ENCODE measurements at places on chromosomes 6 and 20.

DNA sequence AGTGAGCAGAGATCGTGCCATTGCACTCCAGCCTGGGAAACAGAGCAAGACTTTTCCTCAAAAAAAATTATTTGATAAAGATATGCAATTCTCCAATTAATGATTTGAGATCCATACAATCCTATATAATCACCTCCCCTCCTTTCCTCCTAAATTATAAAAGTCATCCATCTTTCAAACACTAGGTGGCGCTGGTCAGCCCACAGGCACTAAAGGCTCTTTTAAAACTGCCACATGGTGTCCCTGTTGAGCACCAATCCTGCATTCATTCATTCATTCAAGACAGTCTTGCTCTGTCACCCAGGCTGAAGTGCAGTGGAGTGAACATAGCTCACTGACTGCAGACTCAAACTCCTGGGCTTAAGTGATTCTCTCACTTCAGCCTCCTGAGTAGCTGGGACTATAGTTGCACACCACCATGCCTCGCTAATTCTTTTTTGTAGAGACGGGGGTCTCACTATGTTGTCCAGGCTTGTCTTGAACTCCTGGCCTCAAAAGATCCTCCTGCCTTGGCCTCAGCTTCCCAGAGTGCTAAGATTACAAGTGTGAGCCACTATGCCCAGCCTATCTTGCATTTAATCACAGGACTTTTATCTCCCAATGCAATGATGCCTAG, 58.7 kb upstream of the SLC2A12 start:
- DNase-seq: no peak

- DNase-seq: no peak
These were observed 123.0 kb downstream of the FARS2 start for GRCh38 chr6:5384276-5384675.

GRCh38 chr20:51542033-51542570, 417 bp downstream of the NFATC2 start:
- DNase-seq: no peak

DNA sequence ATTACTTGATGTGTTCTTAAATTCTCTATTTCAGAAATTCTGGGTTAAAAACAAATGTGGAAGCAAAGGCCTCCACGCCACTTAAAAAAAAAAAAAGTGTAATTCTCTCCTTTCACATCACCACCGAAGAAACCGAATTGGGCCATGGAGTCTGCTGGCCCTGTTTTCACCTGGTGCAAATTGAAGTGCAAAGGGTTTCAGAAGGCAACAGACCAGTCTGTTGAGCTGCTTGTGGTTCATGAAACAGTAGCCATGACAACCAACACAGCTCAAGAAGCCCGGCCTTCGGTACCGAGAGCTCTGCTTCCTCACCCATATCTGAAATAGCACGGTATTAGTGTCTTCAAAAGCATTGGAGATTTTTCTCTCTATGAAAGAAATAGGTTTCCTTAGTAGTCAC, 63.1 kb downstream of the GMPR start:
- DNase-seq: no peak

DNA sequence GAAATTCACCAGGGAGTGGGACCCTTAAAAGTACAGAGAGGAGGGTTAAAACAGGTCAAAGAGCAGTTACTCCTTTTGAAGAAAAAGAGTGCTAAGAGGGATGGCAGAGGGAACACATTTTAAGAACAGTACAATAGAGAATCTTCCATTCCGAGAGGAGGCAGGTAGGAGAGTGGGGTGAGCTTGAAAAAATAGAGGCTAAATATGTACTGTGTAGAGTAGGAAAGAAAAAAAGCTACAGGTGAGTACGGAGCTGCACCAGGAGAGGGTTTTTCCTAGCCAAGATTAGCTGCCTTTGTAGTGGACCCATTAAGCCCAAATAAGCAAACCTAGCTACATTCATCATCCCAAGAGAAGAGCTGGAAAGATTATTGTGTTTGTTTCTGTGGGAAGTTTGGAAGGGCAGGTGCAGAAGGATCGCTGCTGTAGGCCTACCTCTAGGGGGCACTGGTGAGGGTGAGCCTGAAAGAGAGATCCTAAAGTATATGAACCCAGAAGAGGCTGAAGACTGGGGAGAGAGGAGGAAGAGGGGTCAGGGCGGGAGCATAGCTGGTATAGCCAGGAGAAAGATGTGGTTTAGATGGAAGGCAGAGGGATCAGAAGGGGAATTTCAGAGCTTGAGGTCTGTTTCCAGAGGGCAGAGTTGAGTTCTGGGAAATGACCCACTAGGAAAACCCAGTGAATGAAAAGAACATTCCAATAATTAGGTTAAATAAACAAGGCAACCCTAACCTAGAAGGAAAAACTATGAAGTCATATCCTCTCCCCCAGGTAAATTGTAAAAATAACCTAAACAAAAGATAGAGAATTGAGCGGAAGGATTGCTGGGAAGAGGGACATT, 50.2 kb upstream of the HINT3 start:
- DNase-seq: no peak

GRCh38 chr6:14857501-14857900, 388.4 kb upstream of the JARID2 start:
- DNase-seq: no peak

DNA sequence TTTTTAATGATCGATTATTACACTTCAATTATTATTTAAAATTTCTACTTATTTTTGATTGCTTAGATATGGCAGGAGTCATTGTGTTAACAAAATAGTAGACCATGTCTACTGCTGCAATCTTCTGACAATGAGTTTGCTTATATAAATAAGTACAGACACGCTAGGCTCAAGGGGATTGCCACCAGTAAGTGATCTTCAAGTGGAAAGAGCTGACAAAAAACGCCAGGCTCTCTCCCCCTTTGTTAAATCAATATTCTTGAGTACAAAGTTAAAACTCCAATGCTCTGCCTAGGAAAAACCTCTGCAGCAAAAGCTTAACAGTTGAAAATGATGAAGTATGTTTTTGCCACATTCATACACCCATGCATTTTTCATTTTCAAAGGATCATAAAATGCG, 738.1 kb downstream of the HDGFL1 start:
- DNase-seq: no peak

- no peak for DNase-seq
These were observed 23.9 kb upstream of the MICB start for GRCh38 chr6:31473780-31474761.

GRCh38 chr20:35629427-35630145, 14.0 kb downstream of the SPAG4 start:
- DNase-seq: no peak

- no peak for DNase-seq
These were observed 73.6 kb upstream of the BHLHE23 start for GRCh38 chr20:63080411-63080810.

DNA sequence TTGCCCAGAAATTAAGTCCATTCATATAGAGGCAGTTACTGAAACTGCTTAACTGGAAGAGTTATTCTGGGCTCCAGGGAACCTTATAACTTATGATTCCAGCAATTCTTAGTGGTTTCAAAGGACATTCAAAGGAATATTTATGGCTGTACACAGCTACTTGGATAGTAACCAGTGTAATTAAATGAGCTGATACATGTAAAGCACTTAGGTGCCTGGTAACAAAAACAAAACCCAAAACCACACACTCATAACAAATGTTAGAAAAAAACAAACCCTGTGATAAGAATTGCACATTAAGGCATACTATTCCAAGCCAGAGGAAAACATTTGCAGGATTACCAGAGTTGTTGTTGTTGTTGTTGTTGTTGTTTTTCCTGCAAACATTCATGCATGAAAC, 51.5 kb downstream of the STK4 start:
- no peak for DNase-seq

- DNase-seq: no peak
These were observed 64.2 kb upstream of the FLRT3 start for GRCh38 chr20:14401479-14402138.

- no peak for DNase-seq
These were observed 31.8 kb downstream of the PLCB4 start for GRCh38 chr20:9100691-9101090.

GRCh38 chr6:78629154-78629721, 238.1 kb upstream of the IRAK1BP1 start:
- no peak for DNase-seq

- DNase-seq: no peak
These were observed 96.3 kb downstream of the TRERF1 start for GRCh38 chr6:42355416-42355815.

- no peak for DNase-seq
These were observed 24.1 kb downstream of the LGSN start for GRCh38 chr6:63295553-63296194.

- no peak for DNase-seq
These were observed 200.2 kb upstream of the SUPT3H start for GRCh38 chr6:45577836-45578504.

DNA sequence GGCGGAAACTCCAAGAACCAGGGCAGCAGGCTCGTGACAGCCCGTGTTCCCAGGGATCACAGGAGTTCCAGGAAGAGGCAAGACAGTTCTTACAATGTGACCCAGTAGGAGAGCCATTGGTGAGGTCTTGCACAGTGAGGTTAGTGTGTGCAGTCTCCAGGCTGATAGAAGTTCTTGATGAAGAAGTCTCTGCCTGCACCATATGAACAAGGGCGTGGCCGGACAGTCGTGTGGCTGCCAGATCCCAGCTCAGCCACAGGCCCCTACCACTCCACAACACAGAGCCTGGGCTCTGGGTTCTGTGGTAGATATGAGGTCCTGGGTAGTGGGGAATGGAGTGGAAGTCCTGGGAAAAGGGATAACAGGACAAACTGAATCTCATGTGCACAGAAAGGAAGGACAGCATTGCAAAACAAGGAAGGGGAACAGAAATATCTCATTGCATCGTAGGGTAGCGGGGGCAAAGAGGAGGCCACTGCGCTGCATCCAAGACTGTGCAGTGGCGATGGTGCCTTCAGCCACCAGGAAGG, 65.2 kb downstream of the STX11 start:
- DNase-seq: peak; percentile 34

DNA sequence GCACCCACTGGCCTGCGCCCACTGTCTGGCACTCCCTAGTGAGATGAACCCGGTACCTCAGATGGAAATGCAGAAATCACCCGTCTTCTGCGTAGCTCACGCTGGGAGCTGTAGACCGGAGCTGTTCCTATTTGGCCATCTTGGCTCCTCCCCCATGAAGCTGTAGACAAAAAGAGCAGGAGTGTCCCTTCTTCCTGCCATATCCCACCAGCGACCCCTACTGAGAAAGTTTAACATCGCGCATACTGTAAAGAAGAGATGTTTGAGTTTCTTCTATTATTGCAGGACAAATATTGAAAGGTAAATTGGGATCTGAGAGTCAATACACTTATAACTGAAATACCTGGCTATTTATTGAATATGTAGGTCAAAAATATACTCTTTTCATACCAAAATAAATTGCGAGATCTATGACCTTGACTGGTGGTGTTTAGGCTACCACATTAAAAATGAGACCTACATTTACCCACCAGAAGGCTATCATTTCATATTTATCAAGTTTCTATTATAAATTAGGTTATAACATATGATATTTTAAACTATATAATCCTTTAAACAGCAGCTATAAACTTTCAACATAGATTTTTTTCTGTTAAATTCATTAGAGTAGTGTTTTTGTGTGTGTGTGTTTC, 586.3 kb downstream of the HTR1B start:
- no peak for DNase-seq

DNA sequence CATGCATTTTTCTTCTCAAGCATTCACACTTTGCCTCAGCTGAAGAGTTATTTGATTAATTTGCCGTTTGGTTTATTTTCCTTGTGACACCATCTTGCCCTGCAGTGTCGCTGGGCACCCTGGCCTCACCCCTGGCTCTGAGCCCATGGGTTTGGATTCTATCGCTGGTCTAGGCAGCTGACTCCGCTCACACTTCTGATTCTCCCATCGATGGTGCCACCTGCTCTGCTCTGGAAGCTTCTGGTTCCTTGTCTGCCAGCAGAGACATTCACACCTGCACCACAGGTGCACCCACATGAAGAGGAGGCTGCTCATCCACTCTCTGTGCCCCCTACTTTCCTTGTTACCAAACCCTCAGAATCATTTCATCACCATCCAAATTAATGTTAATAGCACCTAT, 291.6 kb upstream of the CDH4 start:
- DNase-seq: no peak

GRCh38 chr20:5234158-5234557, 82.6 kb downstream of the PROKR2 start:
- DNase-seq: no peak

DNA sequence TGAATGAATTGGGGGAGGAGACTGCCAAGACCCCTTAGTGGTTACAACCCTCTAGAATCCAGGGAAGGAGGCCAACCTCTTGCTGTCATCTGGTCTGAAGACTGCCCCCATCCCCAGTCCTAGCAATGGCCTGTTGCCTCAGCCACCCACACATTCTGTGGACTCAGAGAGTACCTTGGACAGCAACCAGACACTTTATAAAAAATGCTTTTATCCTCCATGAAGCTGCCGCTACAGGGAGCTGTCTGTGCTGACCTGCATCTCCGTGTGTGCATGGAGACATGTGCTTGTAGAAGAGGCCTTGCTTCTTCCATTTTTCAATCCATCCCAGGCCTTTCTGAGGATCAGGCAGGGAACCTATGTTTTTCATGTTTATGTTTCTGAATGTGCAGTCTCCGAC, 15.2 kb downstream of the CDH22 start:
- no peak for DNase-seq

- no peak for DNase-seq
These were observed 10.4 kb downstream of the IGF2R start for GRCh38 chr6:159979136-159979874.

DNA sequence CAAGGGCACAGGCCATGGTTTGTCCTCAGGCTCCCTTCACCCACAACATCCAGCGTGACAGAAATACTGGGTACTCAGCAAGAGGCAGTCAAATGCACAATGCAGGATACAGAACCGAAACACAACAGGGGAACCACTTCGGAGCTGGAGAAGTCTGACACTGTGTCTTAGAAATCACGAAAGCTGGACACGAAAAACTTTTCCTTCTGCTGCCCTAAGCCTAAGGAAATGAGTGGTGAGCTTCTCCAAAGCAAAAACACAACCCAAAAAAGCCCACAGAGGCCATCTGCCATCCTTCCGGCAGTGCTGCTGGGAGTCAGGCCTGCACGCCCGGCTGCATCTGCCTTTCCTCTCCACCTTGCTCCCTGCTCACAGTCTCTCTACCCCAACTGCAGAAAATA, 106.3 kb downstream of the SLC23A2 start:
- no peak for DNase-seq

- DNase-seq: no peak
These were observed 1.1 kb upstream of the LSM14B start for GRCh38 chr20:62120990-62121775.

GRCh38 chr20:64236137-64237088, 19.1 kb upstream of the PCMTD2 start:
- DNase-seq: no peak
